ENCODE measurements at places on chromosomes 13 and 19.
A peak's percentile ranks its signal among the peaks of the same experiment; 100 is the strongest.

DNA sequence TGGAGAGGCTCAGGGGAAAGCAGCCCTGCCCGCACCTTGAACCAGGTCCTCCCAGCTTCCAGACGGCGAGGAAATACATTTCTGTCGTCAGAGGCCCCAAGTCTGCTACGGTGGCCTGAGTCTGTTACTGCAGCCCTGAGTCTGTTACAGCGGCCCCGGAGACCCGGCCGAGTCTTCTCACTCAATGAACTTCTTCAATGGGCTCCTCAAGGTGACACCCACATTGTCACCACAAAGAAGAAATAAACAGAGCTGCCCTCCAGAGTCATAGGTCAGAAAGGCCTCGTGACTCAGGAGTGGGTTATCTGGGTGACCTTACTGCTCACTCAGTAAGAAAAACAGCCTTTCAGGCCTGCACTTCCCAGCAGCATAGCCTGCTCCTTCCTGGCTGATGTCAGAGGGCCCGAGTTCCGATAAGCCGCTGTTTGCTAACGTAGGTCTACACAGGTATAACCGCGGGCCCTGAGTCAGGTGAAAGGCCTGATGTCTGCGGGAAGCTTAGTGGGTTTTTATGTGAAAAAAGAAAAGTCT lies 66.9 kb upstream of the TM9SF2 start:
- no peak for DNase-seq
- H3K27me3 ChIP-seq: no peaks in the 10 kb centered on the region
- H3K36me3 ChIP-seq: no peaks in the 10 kb centered on the region
- peaks cover 25% of the 10 kb centered on the region for H3K4me1 ChIP-seq

DNA sequence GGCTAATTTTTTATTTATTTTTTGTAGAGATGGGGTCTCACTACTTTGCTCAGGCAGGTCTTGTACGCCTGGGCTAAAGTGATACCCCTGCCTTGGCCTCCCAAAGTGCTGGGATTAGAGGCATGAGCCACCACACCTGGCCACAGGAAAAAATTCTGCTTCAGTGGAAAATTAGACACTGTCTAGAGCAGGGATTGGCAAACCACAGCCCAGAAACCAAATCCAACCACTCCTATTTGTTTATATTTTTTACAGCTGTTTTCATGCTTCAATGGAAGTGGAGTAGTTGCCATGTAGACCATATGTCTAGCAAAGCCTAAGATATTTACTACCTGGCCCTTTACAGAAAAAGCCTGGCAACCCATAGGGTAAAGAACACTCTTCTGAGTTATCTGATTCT lies 123.7 kb upstream of the MRI1 start:
- no peaks in the 10 kb centered on the region for H3K27me3 ChIP-seq
- H3K4me1 ChIP-seq: no peaks in the 10 kb centered on the region
- H3K4me3 ChIP-seq: no peak overlapping the region
- no peaks in the 10 kb centered on the region for H3K36me3 ChIP-seq
- no peak overlapping the region for H3K27ac ChIP-seq
- DNase-seq: no peak

DNA sequence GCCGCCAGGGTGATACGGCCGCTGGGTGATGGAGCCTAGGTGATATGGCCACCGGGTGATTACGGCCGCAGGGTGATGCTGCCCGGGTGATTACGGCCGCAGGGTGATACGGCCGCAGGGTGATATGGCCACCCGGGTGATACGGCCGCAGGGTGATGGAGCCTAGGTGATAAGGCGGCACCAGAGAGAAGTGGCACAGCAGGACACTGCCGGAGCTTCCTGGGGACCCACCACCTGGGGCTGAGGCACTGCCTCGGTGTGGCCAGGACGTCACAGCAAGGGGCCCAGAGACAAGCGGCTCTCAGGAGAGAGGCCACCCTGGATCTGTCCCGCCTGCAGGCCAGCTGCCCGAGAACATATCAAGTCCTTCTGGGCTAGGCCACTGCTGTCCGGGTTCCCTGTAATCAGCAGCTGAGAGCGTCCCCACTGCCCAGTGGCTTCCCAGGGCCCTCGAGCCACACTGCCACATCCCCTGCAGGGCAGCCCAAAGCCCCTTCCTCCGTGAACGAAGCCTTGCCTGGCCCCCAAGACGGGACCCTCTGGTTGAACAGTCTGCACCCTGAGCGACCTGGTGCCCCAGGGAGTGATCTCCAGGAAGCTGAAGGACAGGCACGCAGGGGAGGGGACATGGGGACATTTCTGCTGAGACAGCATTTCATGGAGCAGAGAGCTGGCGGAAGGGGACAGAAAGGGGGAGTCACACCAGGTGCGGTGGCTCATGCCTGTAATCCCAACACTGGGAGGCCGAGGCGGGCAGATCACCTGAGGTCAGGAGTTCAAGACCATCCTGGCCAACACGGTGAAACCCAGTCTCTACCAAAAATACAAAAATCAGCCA lies 22.1 kb downstream of the ZNF787 start:
- H3K4me1 ChIP-seq: no peaks in the 10 kb centered on the region
- H3K27ac ChIP-seq: no peak overlapping the region
- no peak overlapping the region for H3K4me3 ChIP-seq
- DNase-seq: no peak

- peaks cover 8% of the 10 kb centered on the region for H3K27me3 ChIP-seq
- DNase-seq: no peak
- no peak overlapping the region for H3K4me3 ChIP-seq
These were observed 29.4 kb downstream of the ZNRF4 start for GRCh38 chr19:5484398-5485285.

- H3K36me3 ChIP-seq: no peaks in the 10 kb centered on the region
- DNase-seq: no peak
- H3K4me1 ChIP-seq: no peaks in the 10 kb centered on the region
- H3K4me3 ChIP-seq: no peak overlapping the region
- no peaks in the 10 kb centered on the region for H3K27me3 ChIP-seq
These were observed 185.4 kb downstream of the POSTN start for GRCh38 chr13:37413161-37413560.

- no peaks in the 10 kb centered on the region for H3K4me1 ChIP-seq
- no peak overlapping the region for H3K27ac ChIP-seq
- no peak overlapping the region for H3K4me3 ChIP-seq
- H3K36me3 ChIP-seq: peaks cover 8% of the 10 kb centered on the region
These were observed 17.9 kb downstream of the ALG5 start for GRCh38 chr13:36981156-36981743.

GRCh38 chr13:59423708-59424340 lies 739.9 kb downstream of the DIAPH3 start:
- no peak overlapping the region for H3K4me3 ChIP-seq
- no peak for DNase-seq
- H3K27me3 ChIP-seq: no peaks in the 10 kb centered on the region
- no peak overlapping the region for H3K27ac ChIP-seq
- no peaks in the 10 kb centered on the region for H3K4me1 ChIP-seq
- no peaks in the 10 kb centered on the region for H3K36me3 ChIP-seq

- no peak for DNase-seq
- H3K36me3 ChIP-seq: peaks cover 40% of the 10 kb centered on the region
- H3K4me3 ChIP-seq: peak overlapping the region; percentile 81
- H3K27me3 ChIP-seq: no peaks in the 10 kb centered on the region
- H3K4me1 ChIP-seq: peaks cover 30% of the 10 kb centered on the region
These were observed 1.6 kb downstream of the RPL18 start for GRCh38 chr19:48617146-48617937.

GRCh38 chr13:31261241-31261640 lies 61.5 kb downstream of the B3GLCT start:
- no peak overlapping the region for H3K27ac ChIP-seq
- no peaks in the 10 kb centered on the region for H3K27me3 ChIP-seq
- no peak overlapping the region for H3K4me3 ChIP-seq
- H3K4me1 ChIP-seq: no peaks in the 10 kb centered on the region
- H3K36me3 ChIP-seq: peaks cover 5% of the 10 kb centered on the region

All from thymus (tissue), 14 donors.